ENCODE measurements at places on chromosomes 7 and 10.

DNA sequence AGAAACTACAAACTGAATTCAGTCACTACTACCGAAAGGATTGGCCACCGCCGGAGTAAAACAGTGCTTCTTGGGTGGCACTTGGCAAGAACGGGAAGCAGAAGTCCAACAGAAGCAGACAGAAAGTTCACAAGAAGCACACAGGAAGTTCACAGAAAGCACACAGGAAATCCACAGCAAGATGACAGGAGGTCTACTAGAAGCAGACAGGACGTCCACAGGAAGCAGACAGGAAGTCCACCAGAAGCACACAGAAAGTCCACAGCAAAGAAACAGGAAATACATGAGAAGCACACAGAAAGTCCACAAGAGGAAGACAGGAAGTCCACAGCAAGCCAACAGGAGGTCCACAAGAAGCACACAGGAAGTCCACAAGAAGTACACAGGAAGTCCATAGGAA, 399.2 kb upstream of the AUTS2 start:
- no peak for DNase-seq

DNA sequence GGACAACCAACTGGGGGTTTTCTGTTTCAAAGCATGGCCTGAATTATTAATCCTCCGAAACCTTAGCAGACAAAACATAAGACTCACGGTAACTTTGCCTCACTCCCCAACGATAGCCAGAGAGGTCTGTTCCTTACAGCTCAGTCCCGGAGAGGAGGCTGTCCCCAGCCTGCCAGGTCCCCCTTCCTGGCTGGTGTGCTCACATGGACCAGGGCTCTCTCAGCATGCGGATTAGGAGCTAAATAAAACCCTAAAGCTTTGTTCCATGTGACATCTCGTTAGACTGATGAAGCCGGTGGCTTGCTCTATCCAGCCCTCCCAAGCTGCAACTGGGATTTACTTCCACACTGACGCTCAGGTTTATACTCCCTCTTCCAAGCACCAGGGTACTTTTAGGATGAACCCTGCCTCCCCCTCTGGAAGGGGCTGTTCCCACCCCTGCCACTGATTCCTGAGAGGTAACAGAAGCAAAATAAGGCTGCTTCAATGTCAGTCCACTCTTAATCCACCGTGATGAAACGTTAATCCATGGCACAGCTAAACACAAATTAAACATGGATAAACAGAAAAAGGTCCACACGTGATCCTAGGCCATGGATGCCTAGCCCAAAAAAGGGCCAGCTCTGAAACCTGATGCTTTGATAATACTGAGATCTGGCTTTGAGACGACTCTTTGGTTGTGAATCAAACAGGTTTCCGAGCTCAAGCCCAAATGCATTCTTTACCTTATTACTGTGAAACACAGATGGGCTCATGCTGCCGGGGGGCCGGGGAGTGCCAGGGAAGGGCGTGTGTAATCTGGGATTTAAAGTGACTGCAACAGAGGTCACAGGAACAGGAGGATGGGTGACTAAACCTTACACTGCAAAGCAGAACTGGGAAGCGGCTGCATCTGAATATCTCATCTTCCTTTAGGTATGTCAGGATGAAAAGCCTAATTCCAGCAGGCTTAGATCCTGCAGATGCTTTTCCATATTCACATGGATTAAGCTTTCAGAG, 86.2 kb downstream of the ZRANB1 start:
- DNase-seq = no peak

DNA sequence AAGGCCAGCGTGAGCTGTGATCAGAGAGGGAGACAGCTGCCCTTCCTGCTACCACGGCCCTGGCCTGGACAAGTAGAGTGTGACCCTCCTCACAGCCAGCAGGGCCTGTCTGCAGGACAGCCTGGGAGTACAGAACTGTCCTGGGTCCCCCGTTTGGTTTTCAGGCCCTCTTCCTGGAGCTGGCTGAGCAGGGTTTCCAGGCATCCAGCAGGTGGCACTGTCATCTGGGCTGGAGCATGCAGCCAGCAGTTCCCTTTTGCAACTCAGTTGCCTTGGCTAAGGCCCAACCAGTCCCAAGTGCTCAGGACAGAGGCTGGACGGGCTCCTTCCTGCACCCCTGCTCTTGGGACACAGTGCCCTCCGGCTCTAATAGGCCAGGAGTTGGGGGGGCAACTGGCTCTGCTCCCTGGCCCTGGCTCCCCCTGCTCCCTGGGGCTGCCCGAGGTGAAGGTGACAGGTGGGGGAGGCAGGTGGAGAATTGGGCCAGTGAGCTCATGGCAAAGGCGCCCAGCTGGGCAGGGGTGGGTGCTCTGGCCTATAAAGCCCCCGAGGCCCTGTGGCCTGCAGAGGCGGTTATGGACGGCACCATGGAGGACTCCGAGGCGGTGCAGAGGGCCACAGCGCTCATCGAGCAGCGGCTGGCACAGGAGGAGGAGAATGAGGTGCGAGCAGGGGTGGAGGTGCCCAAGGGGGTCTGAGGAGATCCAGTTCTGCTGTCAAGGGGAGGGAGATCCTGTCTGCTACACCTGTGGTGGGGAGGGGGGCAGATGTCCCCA, at the start of gene ANKRD2:
Gene ANKRD2 (plus strand): TSS at position 566 of the 776 bp plus-strand sequence. CDS start 10 bp downstream, at position 576.
- DNase-seq = peak; percentile 7

DNA sequence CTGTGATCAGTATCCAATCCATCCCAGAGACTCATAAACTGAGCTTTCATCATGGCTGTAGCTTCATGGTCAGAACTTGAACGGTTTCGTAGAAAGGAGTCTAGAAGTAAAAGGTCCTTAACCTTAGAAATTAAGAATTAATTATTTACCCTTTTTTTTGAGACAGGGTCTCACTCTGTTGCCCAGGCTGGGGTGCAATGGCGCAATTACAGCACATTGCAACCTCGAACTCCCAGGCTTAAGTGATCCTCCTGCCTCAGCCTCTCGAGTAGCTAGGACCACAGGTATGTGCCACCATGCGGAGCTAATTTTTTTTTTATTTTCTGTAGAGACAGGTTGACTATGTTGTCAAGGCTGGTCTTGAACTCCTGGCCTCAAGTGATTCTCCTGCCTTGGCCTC, 41.7 kb downstream of the ATAD1 start:
- no peak for DNase-seq

GRCh38 chr7:106119719-106120118, 7.6 kb upstream of the SYPL1 start:
- DNase-seq = no peak

- DNase-seq = no peak
Observed at GRCh38 chr7:84188786-84189405, 5.7 kb downstream of the SEMA3A start.

GRCh38 chr10:71729161-71729636, 9.6 kb upstream of the C10orf105 start:
- no peak for DNase-seq

- DNase-seq = no peak
Observed at GRCh38 chr10:33882996-33883395, 548.5 kb upstream of the NRP1 start.

- DNase-seq = no peak
Observed at GRCh38 chr10:129099992-129100391, 367.0 kb upstream of the MGMT start.

All from central memory CD4-positive, alpha-beta T cell (primary cell).